ENCODE measurements at places on chromosomes 6 and 20.

GRCh38 chr6:33779290-33779689 lies 9.6 kb downstream of the LEMD2 start:
- no peak for DNase-seq

DNA sequence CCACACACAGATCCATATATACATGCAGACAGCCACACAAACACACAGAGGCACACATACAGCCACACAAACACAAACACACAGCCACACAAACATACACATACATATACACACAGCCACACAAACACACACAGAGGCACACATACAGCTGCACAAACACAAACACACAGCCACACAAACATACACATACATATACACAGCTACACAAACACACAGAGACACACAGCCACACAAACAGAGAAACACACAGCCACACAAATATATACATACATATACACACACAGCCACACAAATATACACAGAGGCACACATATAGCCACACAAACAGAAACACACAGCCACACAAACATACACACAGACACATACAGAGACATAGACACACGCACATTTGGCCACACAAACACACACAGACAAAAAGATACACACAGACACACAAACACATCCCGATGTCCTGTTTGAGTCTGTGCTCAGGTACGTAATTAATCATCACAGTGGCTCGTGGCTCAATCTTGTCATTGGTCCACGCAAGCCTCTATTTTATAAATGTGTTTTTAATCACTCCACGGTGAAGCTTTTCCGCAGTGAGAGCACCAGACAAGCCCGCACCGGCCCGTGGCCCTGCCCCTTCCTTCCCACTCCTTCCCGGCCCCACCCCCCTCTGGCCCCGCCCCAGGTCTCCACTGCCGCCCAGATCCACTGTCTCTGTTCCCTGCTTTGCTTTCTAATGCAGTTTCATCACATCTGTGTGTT lies 135.3 kb downstream of the CDH4 start:
- DNase-seq = no peak

- peak; percentile 35 for DNase-seq
These were observed 544 bp upstream of the ACAT2 start for GRCh38 chr6:159761129-159761872.

- no peak for DNase-seq
These were observed 49.5 kb upstream of the FBXO30 start for GRCh38 chr6:145863988-145864616.

DNA sequence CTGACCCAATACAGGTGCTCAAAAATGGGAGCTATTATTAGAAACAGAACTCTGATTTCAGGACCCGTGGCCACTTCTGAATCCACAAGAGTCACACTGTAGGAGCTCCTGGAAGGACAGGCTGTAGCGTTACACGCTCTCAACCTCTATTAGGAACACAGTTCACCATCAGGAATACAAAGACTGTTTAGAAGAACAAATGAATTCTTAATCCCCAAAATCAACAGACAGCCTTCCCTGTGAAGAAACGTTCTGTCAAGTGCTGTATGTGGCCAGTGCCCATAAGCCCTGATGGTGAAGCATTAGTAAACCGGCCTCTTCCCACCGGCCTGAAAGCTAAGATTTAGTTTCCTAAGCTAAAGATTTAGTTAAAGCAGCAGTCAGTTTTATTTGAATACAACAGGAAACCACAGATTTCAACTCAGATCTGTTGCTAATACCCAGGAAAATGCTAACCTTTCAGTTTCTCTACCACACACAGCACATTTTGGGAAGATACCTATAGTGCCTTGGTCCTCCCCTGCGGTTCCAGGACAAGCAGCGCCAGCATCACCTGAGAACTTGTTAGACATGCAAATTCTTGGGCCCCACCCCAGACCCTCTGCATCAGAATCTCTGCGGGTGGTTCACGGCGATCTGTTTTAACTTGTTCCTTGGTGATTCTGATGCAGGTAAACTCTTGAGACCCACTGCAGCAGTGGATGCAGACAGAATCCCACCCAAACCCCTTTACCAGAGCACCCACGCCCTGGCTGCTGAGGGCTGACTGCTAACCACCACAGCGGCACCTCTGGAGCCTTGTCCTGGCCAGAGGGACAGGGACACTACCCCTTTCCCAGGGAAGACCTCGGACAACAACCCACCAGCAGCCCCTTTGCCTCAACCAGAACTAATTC lies 33.4 kb downstream of the MTRES1 start:
- no peak for DNase-seq

- no peak for DNase-seq
These were observed 23.1 kb downstream of the ELOVL2 start for GRCh38 chr6:11021003-11021402.

DNA sequence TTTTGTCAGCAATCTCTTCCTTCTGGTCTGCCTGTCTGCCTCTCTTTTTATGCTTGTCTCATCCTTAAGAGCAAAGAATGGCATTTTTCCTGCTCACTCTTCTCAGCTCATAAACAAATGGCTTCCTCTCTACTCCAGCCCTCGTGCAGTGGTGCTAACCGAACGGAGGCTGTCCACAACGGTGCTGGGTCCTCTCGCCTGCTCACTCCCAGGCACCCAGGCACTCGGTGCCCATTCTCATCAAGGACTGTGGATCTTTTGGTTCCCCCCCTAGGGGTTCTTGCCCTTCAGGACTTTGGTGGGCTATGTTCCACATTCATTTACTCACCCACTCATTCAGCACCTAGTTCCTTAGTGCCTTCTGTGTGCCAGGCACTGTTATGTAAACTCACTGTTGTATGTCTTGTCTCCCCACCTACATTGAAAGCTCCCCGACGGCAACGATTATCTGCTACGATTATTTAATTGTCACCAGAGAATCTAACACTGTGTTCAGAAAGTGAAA lies 113.9 kb downstream of the FYN start:
- DNase-seq = no peak

DNA sequence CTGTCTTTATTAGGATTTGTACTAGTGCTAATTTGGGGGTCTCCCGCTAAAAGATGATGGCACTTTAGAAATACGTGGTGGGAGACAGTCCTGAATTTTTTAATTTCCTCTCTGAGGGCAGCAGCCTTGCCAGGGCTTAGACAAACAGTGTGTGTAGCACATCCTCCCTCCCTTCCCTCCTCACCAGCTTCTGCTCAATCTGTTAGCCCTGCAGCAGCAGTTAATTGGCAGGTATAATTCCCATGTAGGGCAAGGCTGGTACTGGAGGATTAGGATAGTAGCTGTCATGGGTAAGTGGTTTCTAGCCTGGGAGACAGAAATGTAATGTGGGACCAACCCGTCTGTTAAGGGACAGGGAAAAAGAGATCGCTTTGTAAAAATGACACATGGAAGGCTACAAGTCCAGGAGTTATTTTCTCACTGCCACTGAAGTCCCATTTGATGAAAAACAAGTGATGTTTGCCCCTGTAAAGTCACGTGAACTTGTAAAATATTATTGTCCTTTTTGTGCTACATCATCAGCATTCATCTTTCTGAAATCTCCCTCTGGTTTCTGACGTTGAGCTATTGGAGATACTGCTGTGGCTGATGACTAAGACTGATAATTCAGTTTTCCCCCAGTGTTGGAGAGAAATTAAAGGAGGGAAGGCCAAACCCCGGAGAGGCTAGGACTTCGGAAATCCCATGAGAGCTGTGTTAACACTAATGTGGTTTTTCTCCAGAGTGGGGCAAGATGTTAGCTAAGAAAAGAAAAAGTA lies 40.6 kb downstream of the CTNNBL1 start:
- no peak for DNase-seq

GRCh38 chr20:35698298-35699126 lies 640 bp downstream of the NFS1 start:
- DNase-seq = no peak

- DNase-seq = no peak
These were observed 388.2 kb downstream of the TBC1D32 start for GRCh38 chr6:120945905-120946594.

DNA sequence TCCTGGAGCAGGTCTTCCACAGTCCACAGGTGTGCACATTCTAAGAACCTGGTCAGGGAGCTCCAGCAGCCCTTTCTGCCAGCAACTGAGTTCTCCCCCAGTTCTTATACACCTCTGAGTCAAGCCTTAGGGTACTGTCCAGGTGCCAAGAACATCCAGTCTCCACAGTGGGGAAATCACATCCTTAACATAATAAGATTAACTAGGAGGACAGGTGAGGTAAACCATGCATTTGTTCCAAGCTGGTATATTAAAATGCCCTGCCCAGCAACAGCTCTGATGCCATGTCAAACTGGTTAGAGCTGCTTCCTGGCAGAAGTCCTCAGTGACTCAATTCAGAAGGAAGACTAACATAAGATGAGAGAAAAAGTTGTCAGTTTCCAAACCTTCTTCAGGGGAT lies 303.9 kb upstream of the SGK1 start:
- no peak for DNase-seq

- no peak for DNase-seq
These were observed 43.5 kb downstream of the CDS2 start for GRCh38 chr20:5170341-5170740.

GRCh38 chr20:50003253-50003656 lies 20.5 kb downstream of the SNAI1 start:
- DNase-seq = no peak

- no peak for DNase-seq
These were observed 164.3 kb downstream of the VEGFA start for GRCh38 chr6:43934183-43934802.

DNA sequence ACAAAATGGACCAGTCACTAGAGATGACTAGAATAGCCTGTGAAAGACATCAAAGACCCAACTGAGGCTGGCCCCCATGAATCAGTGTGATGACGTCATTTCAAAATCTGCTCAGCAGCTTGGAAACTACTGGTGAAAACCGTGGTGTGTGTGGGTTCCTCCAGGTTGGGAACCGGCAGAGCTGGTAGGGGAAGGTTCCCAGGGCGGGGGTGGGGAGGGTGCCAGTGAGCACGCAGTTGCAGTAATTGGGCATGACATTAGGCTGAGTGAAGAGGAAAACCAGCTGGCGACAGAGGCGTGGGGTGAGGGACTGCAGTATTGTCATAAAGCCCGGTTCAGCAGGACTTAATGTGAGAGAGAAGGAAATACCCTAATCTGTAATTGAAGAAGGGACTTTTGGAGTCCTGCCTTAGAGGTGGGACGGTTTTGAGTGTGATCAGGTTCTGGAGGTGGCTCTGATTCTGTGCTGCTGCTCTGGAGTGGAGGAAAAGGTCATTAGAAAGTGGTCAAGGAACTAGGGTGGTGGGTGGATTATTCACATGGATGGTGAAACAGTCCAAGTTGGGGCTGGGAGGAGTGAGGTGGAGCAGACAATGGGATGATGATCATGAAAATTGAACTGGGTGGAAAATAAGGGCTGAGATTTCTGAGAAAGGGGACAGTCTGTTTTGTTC lies 52.0 kb upstream of the MTHFD1L start:
- no peak for DNase-seq

- no peak for DNase-seq
These were observed 277.9 kb upstream of the TCF21 start for GRCh38 chr6:133610971-133611370.

- no peak for DNase-seq
These were observed 141.6 kb upstream of the NRN1 start for GRCh38 chr6:6148192-6148815.
